ENCODE measurements at places on chromosomes 11 and 22. TPM values are rescaled to one million over a fixed set of nuclear protein-coding genes. Genes with fewer than 3 reads are reported as not detected.

- no peak for DNase-seq
These were observed 645 bp downstream of the CDC42BPG start for GRCh38 chr11:64843686-64844329.

- no peak for DNase-seq
These were observed 1652.8 kb downstream of the LRRC4C start for GRCh38 chr11:39806652-39807051.

- DNase-seq = no peak
These were observed 16.6 kb upstream of the TTLL12 start for GRCh38 chr22:43203471-43203981.

- DNase-seq = no peak
These were observed 5.5 kb upstream of the IGSF22 start for GRCh38 chr11:18731441-18731840.

- no peak for DNase-seq
These were observed 1.3 kb downstream of the CARS1 start for GRCh38 chr11:3055891-3056290.

DNA sequence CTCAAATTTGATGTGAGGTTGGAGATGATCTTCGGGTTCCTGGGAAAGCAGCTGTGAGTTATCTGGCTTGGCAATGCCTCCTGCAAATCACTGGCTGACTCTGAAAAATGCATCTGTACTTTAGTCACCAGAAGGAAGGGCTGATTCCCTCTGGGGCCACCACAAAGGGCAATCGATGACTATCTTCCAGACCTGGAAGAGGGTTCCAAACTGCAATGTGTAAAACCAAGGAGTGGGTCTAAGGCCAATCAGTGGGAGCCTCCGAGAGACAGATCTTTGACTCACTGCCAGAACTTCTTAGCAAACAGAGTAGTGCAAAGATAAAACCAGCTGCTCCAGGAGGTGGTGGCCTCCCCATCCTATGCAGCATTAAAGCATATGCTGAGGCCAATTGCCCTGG lies 29.1 kb upstream of the PAK1 start:
- no peak for DNase-seq

- DNase-seq = no peak
These were observed 37.2 kb downstream of the CKAP5 start for GRCh38 chr11:46808799-46809431.

- DNase-seq = peak; percentile 57
These were observed 108.3 kb upstream of the PARVA start for GRCh38 chr11:12269104-12269441.

DNA sequence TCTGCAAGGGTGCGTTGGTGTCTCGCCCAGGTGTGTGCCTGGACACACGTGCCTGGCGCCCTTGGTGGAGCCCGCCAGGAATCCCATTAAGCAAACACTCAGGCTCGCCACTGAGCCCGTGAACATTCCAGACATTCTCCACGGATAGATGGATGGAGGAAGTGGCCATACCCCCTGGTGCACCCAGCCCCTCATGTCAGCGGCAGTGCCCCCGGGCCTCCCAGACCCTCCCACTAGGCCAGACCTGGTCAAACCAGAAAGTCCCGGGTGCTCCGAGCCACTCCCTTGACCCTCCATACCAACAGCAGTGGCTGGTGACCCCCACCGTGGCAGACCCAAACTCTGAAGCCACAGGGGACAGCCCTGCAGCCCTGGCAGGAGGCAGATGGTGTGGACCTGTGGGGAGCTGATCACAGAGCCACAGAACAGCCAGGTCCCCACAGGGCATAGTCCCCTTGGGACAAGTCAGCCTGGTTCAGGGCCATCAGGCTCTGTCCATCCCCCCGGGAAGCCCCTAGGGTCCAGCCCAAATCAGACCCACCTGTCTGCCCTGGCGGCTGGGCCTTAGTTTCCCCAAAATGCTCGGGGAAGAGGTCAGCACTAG lies 1.9 kb downstream of the EPS8L2 start:
- no peak for DNase-seq

DNA sequence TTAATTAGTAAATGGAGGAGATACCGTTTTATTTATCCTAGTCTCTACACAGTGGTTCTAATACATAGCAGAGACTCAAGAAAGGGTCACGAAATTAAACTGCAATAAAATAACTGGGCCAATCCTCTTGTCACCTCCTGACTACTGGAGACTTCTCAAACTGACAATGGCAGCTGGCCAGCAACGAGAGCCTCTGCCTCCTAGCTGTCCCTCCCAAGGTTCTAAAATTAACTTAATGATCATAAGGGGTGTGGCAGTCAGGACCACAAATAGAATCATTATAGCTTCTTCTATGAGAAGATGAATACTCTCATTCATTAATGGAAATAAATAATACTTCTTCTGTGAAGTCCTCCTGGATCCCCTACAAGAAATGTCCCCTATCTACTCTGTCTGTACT lies 63.8 kb upstream of the APOA1 start:
- no peak for DNase-seq

GRCh38 chr11:88383447-88383846 lies 45.9 kb upstream of the CTSC start:
- DNase-seq = no peak

GRCh38 chr11:42490506-42490905 lies 821.3 kb upstream of the API5 start:
- DNase-seq = no peak

Gene OR6A2
- 0.25 TPM for total RNA-seq
